HS-27A (cell line): ENCODE measurements at places on chromosomes 1 and 21.

DNA sequence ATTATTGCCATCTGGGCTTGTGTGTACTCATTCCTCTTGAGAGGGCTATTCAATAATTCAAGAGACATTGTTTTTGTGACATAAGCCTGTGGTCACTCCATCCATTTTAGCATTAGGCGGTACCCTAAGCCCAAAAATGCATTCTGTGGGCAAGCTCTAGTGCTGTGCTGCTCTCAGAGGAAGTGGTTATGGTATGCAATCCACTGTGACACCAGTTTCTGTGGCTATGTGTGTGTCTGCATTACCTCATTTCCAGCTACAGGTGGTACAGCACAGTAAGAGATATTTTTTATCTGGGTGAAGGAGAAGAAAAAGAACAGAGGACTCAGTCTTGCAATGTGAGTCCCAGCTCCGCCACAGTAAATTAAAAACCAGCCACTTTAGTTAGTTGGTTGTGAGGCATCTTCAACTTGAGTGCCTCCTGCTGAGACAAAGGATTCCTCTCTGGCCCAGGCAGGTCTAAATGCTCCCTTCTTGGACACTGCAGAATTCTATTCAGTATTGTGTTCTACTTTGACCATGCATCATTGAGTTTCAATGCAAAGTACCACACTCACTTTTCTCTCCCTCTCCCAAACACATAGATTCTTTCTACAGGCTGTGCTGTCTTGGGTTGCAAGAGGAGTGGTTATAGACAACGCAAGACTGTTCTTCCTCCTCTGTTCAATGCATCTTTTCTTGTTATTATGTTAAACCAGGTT is 777.8 kb upstream of the BRINP3 start:
- no peak for DNase-seq

DNA sequence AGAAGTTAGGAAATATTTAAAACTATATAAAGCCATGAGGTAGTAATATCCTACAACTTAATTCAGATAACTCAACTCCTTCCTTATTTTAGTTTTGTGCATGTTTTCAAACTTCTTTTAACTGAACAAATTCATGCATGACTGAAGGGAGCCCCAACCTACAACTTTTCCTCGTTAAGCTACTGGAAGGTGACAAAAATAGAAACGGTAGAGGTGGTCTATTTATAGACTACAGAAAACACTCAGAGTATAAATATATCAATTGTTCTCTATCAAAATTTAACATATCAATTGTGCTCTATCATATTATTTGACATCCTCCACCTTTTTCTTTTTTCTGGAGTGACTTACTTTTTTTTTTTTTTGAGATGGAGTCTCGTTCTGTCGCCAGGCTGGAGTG is 16.8 kb downstream of the SYNJ1 start:
- no peak for DNase-seq

GRCh38 chr1:21574466-21575151 is 65.4 kb downstream of the ALPL start:
- DNase-seq = no peak

- DNase-seq = peak; percentile 100
These were observed 337.6 kb upstream of the SNX7 start for GRCh38 chr1:98323906-98324358.

- DNase-seq = no peak
These were observed 832 bp downstream of the HCN3 start for GRCh38 chr1:155277902-155278688.

DNA sequence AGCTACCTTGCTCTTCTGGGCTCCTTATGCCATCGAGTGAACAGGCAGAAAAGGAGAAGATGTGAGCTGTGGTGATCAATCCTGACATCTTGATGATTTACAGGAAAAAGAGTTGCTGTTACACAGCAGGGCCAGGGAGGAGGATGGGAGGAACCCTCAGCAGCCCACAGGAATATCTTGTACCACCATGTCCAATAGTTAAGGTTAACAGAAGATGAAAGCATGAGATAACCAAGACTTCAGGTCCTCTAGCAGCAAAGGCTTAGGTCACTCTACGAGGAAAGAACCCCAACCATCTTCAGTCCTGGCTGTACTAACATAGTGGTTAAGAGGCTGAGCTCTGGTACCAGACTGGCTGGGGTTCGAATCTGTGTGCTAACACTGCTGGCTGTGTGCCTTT is 12.1 kb upstream of the SELENBP1 start:
- DNase-seq = no peak

GRCh38 chr1:40723196-40723955 is 31.9 kb downstream of the NFYC start:
- no peak for DNase-seq

GRCh38 chr1:21217812-21218596 is 41.3 kb upstream of the EIF4G3 start:
- no peak for DNase-seq

- no peak for DNase-seq
These were observed 10.8 kb downstream of the ADAMTSL4 start for GRCh38 chr1:150560011-150560438.

DNA sequence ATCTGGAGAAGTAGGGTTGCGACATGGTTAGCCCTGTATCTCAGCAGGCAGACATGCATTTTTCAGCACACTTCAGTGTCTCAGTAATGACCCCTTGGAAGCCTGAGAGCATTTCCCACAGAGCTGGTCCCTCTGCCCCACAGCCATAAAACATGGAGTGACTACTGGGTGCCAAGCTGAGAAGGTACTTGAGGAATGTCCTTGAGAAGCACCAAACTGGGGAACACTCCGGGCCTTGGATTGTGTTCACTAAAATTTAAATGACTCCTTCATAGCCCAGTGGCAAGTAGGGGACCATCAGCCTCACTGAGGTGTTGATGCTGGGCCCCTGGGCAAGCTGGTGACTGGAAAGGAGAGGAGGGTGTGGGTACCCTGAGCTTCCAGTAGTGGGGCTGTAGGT is 54.7 kb downstream of the KCNJ6 start:
- no peak for DNase-seq

DNA sequence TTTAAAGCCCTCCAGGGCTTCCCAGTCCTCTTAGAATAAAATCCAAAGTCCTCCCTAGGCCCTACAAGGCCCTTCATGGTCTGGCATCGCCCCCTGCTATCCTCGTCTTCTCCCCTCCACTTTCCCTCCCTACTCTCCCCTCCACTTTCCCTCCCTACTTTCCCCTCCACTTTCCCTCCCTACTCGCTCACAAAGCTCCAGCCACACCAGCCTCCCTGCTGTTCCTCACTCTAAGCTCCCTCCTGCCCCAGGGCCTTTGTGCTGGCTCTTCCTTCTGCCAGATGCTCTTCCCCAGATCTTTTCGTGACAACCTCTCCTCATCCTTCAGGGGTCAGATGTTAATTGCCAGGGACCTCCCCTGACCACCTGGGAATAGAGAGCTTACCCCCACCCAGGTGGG is 12.8 kb downstream of the ARHGEF19 start:
- no peak for DNase-seq

DNA sequence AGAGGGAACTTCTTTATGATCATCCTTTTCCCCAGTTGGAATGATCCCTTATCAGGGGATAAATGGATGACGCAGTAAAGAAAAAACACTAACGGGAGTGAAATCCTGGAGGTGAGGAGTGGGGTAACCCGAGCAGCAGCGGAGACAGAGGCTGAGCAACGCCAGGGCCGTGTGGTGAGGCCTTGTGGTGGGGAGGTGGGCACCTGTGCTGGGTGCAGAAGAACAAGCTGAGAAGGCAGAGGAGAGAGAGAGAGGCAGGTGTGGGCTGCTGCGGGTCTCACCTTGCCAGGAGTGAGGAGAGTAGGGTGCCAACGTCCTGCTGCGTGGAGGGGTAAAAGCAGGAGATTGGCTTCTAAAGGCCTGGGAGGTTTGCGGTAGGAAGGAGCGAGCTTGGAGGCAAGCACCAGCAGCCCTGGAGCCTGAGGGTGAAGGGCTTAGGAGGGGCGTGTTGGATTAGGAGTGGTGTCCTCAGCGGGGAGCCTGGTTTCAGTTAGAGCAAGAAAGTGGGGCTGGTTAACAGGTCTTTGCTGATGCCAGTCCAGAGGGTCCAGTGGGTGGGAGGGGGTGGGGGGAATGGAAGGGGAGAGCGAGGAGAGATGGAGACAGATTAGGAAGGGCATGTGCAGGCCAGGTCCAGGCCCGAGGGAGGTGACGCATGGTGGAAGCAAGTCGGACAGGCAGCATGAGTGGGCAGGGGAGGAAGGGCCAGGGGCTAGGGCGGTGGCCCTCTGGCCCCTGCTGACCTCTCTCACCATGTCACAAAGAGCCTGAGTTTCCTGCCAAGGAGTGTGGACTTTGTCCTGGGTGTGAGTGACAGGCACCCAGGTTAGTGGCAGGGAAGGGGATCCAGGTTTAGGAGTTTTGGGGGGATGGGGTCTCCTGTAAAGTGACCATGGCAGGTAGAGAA is 36.7 kb upstream of the LHX4 start:
- DNase-seq = no peak

DNA sequence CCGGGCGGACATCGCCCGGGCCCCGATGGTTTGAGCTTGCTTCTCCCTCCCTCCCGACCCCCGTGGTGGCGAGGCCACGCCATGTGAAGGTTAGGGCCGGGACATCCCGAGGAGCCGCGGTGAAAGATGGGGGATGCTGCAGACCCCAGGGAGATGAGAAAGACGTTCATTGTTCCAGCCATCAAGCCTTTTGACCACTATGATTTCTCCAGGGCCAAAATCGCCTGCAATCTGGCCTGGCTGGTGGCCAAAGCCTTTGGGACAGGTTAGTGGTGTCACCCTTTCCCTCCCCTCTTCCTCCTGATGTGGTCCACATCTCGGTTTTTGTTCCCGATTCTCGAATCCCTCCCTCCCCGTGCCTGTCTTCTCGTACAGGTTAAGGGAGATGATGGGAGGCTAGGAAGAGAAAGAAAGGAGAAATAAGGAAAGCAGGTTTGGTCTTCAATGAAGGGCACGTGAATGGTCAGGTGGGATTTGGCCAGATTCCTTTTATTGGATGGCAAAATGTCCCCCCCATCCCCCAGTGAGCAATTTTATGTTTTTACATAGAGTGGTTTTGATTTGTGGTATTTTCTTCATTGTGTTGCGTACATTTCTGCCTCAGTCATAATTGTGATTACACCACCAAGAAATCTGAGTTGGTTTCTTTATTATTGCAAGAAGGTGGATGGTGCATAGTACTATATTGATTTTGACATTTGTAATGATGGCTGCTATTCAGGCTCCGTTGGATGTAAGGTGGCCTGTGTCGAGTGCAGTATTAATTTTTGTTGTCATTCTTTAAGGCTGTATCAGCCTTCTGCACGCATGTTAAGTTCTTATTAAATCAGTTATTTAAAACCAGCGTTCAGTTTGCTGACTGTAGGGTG is 1.2 kb downstream of the CAMSAP2 start:
- DNase-seq = no peak

- DNase-seq = no peak
These were observed 36.7 kb downstream of the NFIA start for GRCh38 chr1:61119085-61119484.

DNA sequence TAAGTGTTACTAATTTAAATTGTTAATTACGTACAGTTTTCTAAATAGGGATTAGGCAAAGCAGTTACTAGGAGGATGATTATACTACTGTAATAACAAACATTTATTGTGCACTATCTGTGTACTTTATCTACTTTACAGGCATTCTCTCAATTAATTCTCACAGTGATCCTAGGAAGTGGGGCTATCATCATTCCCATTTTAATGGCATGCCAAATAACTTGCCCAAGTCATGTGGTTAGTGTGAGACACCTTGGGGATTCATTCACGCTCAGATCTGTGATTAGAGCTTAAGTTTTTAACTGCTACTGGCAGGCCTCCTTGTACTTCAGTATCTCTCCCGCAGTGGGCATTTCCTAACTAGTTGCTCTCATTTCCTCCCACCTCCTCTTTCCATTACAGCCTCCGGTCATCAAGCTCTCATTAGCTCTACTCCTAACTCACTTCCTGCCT is 11.5 kb downstream of the PHLDA3 start:
- no peak for DNase-seq

- no peak for DNase-seq
These were observed 28.0 kb downstream of the PADI2 start for GRCh38 chr1:17091252-17091651.

DNA sequence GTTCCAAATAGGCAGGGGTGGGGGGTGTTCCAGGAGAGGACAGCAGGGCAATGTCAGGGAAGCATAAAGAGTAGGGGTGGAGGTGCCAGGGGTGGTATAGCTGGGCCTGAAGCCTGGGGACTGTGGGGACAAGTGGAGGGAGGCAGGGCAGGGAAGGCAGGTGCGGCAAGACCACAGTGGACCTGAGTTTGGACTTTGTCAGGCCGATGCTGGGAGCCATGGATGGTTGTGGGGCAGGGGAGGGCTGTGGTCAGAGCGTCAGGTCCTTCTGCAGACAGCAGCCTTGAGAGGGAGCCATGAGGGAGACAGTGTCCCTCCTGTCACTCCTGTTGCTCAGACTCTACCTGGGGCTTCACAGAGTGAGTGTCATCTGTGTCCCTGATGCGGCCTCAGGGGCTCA is 320.3 kb downstream of the PTPRU start:
- no peak for DNase-seq

DNA sequence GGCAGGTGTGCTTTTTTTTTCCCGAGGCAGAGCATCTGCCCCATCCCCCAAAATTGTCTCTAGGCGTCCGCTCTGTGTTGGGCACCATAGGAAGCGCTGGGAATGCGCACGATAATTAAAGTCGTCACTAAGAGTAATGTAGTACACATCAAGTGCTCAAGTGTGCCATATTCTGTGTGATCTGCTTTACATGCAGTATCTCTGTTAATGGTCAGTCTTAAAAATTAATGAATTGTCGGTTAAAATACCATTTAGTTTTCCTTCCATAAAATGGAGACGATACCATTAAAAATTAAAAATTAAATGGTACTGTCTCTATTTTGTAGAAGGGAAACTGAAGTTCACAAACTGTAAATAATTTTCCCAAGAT is 544 bp upstream of the CCT8 start:
- no peak for DNase-seq

DNA sequence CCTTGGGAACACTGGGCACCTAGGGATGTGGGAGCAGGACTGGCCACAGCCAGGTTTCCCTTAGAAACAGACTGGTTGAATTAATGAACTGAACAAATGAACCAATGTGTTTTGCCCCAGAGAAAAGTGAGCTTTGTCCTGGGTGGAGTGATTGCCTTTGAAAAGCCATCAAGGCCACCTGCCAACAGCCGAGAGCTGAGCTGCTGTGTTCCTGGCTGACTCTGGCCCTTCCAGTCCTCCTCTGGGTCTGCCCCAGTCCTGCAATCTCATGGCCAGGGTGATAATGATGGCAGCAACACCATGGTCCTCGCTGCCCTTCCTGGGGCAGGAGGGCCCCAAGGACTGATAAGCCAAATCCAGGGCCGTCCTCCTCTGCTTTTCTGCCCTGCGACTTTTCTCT is 18.2 kb upstream of the GJA9 start:
- DNase-seq = no peak

DNA sequence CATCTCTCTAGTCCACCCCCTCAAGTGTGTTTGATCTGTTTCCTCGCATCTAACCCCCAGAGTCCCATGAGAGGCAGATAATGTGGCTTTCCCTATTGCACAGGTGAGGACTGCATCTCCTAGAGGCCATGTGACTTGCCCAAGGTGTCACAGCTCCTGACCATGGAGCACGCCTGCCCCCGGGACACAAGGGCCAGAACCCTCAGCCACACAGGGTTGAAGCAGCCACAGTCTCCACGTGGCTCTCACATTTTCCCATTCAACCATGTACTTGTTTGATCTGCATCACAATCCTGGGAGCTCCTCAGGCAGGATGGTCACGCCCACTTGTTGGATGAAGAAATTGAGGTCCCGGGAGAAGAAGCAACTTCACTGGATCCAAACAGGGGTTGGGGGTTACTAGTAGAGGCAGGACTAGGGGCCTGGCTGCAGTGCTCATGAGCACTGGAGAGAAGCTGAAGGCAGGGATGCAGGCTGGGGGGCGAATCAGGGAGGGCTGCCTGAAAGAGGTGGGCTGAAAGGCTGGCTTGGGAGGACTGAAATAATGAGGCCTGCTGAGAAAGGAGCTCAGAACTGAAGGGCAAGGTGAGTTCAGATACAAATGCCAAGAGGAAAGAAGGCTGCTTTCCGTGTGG is 207.9 kb downstream of the PTPRU start:
- DNase-seq = no peak
